Fibroblast of upper back skin (primary cell): ENCODE measurements at places on chromosomes 4 and X.

- DNase-seq, result no peak
Measured at GRCh38 chr4:120750152-120750525, 172.4 kb downstream of the PRDM5 start.

DNA sequence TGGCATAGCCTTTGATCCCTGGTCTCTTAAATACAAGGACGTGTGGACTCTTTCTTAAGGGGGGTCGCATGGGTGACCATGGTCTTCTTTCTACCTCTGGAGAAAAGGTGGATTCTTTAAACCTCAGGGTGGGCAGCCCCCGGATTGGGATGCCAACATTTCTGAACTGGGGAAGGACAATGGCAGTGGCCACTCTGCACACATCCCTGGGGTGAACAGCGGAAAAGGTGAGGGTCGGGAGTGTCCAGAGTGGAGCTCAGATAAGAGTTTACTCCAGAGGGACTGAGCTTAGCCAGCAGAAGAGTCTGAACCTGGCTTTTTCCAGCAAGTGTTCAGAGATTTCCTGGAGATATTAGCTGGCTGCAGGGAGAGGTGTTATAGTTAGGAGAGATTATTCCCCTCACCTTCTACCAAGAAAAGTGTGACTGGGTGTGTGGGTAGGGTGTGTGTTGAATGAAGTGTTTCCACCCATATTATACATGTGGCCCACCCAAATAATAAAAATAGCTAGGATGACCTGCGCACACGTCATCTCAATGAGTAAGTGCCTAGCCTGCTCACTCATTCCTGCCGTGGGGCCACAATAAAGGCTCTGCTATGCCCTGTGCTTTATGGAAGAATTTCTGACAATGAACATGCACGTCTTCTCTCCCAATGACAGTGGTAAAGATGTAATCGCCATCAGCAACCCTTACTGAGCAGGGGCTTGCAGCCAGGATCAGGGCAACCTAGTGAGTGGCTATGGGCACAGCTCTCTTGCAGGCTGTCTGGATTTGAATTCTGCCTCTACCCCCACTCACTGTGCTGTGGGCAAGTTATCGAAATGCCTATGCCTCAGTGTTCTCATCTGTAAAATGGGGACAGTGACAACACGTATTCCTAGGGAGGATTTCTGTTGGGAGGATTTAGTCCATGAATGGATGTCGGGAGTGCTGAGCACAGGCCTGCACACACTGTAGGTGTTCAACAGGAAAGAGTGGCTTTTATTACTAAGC is 76.6 kb downstream of the SLC2A9 start:
- no peak for DNase-seq

- DNase-seq, result no peak
Measured at GRCh38 chr4:24754571-24754970, 40.8 kb upstream of the SOD3 start.

- peak; percentile 20 for DNase-seq
Measured at GRCh38 chr4:28973587-28974350, 1746.4 kb upstream of the PCDH7 start.

- peak; percentile 63 for DNase-seq
Measured at GRCh38 chrX:22135994-22136684, 104.0 kb downstream of the PHEX start.

DNA sequence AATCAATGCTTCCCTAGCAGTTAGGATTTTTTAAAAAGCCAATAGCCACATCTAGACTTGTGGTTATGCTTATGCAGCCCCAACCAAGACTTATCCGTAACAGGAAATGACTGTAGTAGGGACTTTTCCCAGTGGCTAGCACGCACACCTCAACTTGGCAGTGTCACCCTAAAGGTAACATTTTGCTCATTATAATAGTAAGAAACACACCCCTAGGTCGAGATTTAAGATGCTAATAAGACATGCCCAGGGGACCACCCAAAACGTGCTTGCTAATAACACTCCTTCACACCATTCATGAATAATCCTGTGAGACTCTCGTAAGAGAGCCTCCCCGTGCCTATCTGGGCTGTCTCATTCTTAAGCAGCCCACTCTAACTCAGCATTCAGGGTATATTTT is 195.3 kb downstream of the CHIC1 start:
- DNase-seq, result no peak

DNA sequence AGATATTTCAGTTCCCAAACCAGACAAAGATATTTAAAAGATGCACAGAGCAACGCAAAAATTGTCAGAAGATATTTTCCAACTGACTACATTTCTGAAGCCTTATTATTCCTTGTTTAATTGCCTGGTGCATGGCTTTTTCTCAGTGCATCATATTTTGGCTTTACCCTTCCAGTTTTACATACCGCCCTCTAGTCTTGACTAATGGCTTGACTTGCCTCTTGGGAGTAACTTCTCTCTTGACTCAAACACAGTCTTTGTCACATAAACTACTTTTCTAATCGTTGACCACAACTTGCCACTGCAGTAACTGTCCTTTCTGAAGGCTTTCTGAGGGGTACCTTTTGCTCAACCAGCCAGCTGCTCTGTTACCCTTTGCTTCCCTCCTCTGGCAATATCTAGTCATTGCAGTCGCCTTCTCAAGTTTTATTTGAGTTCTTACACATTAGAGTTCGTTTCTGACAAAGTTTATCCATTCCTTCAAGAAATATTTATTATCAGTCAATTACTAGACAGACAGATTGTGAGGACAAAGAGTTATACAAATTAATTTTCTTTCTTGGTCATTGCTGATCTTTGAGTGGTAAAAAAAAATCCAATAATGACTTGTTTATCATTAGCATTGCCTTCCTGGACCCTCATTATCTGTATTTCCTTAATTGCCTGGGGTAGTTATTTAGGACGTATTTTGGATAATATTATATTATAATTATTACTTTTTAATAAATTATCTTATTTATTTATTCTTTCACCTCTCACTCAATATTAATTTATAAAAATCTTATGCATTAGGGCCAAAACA is 506.9 kb upstream of the PCDH10 start:
- peak; percentile 43 for DNase-seq
